NB4 (cell line): ENCODE measurements at places on chromosomes 6 and 20.

- no peak for DNase-seq
These were observed 170.8 kb downstream of the KCNQ5 start for GRCh38 chr6:72792692-72793091.

GRCh38 chr20:48584391-48585060 lies 243.3 kb downstream of the PREX1 start:
- no peak for DNase-seq

DNA sequence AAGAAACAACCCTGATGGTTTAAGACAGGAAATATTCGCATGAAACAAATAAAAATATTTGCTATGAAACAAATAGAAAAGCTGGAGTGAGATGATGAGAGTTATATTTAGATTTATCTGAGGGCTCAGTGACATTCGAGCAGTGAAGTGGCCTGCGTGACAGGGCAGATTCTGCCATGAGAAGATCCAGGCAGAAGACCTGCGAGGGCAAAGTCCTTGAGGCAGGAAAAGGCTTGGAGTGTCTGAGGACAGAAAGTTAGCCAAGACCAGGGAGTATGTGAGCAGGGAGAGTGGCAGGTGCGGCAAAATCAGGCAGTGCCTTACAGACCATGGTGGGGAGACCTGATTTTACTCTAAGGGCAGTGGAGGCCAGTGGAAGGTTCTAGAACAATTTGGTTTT lies 66.9 kb upstream of the RIN2 start:
- DNase-seq = no peak

GRCh38 chr6:89454300-89454699 lies 21.3 kb downstream of the ANKRD6 start:
- DNase-seq = peak; percentile 9

DNA sequence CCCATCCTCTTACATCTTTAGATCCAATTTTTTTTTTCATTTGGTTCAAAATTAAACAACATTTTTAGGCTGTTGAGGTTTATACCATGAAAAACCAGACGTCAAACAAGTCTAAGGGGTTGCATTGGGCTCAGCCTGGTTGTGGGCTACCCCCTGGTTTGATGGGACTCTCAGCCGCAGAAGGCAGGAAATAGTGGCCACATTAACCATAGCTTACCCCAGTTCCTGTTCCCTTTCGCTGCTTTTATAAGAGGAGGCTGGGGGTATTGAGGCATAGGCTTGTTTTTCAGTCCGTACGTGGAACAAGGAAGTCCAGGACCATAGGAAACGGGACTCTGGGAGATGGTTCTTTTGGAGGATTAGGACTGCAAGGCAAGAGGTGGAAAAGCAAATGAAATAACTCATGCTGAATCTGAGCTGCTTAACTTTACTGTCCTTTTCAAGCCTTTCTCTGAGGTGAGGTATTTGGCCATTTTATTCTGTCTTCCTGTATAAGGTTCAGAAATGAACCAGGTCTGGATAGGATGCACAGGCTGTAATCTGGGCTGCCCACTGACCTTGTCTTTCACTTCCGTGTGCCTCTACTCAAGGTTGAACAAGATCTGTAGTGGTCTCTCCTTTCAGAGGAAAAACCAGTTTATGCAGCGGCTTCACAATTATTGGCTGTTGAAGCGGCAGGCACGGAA lies 7.7 kb downstream of the BRPF3 start:
- peak; percentile 88 for DNase-seq
